Panc1 (cell line): ENCODE measurements at places on chromosomes 13 and 19.

DNA sequence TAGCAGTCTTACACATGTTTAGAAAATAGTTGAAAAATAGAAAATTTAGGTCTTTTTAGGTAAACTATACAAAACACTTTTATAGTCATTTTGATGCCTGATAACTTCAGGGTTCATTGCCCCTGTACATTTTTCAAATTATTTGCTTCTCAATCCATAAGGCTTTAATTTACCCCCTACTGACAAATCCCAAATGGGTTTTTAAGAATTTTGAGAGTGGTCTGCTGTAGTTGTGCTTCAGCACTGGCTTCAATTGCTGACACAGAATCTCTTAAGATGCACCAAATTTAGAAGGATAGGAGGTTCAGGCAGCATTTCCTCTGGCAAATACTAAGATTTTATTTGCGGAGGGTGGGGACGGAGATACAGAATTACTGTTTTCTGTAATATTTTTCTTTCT is 89.4 kb downstream of the PCCA start:
- no peak for DNase-seq

- DNase-seq: no peak
Measured at GRCh38 chr13:66922444-66922843, 307.7 kb downstream of the PCDH9 start.

DNA sequence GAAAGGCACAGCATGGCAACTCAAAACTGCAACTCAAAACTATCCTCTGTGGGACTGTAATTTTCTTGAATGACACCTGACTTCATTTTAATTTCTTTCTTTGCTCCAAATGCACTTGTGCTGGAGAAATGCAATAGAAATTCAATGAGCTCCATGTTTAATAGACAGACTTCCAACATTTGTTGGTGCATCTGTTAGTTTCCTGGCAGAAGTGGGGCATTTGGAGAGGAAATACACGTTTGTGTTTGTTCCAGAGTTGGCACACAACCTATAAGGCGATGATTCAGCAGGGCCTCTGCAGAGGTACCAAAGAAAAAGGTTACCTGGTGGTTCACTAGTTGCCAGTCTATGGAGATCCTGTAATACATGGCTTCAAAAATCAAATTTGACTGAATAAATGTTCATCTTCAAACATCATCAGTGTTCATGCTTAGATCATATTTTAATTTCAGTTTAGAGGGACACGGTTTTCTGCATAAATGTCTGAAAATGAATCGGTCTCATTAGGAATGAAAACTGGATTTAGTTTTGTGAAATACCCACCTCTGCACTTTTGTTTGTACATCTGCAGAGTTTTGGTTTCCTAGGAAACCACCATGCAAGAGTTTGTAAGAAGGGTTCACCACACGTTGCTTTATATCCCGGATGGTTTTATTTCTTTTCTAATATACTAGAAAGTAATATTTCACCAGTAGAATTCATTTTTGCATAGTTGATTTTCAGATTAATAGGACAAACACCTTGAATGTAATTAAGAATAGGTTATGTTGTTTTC is 21.8 kb upstream of the OBI1 start:
- DNase-seq: no peak

DNA sequence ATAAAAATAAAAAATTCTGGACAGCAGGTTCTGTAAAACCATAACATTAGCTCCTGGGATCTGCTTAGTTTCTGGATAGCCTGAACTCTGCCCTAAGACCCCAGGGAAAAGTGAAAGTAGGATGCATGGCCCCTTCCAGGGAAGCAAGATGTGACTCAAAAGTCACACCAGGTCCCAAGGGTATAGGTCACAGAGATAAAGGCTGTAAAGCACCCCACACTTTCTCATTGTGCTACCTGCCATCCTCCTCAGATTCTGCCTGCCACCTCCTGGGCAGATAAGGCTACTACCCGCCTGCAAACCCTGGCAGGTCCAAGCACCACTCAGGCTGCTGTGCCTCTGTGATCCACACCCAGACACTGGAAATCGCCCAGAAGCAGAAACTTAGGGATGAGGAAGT is 20.6 kb downstream of the FFAR2 start:
- DNase-seq: peak; percentile 54

DNA sequence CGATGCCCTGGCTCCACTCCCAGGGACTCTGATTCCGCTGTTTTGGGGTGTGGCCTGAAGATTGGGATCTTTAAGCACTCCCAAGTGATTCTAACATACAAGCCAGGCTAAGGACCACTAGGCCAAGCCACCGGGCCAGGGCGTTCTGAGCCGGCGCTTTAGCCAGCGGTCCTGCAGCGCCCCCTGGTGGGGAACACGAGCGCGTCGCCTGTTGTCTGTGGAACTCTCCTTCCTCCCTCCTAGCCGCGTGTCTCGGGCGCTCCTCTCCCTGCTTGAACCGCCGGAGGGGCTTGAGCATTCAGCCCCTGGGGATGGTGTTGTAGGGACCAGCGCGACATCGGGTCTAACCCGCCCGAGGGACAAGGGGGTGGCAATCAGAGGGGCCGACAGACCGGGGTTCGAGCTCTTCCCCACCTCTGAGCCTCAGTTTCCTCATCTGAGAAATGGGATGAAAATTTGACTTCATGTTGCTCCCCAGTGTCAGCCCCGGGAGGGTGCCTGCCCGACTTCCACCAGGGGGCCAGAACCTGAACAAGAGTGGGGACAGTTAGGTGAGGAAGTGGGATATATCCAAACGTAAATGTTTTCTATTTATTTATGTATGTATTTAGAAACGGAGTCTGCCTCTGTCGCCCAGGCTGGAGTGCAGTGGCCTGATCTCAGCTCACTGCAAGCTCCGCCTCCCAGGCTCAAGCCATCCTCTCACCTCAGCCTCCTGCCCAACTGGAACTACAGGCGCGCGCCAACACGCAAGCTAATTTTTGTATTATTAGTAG is 18.0 kb upstream of the PNMA8B start:
- no peak for DNase-seq

DNA sequence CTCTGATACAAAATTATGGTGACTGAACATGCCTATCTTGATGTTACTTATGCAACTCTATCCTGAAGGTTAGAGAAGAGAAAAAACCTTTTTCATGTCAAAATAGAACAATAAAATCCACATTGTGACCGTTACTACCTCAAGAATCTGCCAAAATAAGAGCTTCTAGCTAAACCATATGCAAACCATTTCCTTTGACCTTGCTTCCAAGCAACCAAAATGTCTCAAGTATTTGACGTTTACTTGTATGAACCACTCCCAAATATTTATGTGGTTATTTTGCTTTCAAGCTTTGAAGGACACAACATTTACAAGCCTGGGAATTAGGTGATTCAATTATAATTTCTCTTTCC is 13.9 kb downstream of the FOXO1 start:
- no peak for DNase-seq

DNA sequence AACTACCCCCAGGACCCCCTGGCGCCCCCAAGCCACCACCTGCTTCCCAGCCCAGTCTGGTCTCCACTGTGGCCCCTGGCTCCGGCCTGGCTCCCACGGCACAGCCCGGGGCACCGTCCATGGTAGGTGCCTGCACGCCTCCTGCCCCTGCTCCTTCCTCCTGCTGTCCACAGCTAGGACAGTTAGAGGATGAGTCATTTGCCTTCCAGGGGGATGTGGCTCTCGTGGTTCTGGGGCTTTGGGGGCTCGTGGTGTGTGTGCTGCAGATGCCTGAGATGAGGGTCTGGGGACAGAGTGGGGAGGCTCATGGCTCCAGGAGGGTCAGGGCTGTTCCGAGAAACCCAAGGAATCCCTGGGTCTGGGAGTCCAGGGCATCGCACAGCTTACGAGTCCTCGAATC is 12.7 kb downstream of the MED25 start:
- no peak for DNase-seq

- DNase-seq: no peak
Measured at GRCh38 chr13:25345576-25345975, 26.2 kb upstream of the ATP8A2 start.

DNA sequence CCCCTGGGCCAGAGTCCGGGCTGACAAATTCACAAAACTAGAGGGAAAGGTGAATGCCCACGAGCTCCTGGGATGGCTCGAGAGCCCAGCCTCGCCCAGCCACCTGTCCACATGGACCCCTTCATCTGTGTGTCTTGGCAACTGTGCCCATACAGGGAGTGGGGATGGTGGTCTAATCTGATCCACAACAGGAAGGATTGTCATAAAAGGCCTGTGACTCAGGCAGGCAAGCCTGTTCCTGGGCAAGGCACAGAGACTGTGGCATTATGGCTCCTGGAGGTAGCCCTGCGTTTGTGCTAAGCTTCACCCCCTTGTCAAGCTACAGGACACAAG is 20.0 kb downstream of the CAPS start:
- no peak for DNase-seq

- DNase-seq: no peak
Measured at GRCh38 chr13:44040070-44040817, 160.5 kb downstream of the LACC1 start.

DNA sequence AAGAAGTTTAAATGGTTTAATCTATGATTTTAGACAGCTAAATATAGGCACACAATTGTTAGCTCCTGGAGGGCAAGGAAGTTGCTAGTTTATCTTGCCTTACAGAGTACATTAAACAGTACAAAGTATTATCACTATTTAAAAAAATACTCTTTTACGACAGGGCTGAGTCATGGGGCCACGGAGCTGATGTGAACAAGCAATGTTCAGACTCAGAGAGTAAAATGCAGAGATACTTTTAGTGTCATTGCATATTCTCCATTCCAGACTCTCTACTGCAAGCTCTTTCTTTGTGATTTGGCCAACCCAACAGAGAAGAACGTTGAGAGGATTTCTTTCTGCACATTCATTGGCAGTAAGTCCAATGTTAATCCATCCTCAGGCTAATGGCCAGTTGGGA is 352.4 kb downstream of the SPRY2 start:
- DNase-seq: no peak

- no peak for DNase-seq
Measured at GRCh38 chr19:8209462-8210378, 550 bp downstream of the CERS4 start.

DNA sequence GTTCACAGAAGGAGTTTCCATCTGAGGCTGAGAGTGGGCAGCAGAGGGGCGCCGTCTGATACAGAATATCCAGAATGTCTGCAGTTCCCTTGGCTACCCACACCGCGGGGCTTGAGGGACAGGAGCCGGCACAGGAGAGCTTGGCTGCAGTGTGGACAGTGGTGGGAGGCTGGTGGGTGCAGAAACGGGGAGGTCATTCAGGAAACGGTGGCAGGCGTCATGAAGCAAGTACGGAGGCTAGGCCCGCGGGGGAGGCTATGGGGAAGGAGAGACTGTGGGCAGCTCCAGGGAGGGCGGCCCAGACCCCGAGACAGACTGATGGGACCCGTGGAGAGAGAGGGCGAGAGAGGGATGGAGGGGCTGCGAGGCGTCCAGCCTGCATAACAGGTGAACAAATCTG is 55.2 kb upstream of the UQCRFS1 start:
- DNase-seq: no peak

- no peak for DNase-seq
Measured at GRCh38 chr13:101452519-101453485, at the start of gene ITGBL1. Gene ITGBL1 (plus strand): TSS chr13:101452675. CDS start chr13:101452834, 159 bp downstream.

DNA sequence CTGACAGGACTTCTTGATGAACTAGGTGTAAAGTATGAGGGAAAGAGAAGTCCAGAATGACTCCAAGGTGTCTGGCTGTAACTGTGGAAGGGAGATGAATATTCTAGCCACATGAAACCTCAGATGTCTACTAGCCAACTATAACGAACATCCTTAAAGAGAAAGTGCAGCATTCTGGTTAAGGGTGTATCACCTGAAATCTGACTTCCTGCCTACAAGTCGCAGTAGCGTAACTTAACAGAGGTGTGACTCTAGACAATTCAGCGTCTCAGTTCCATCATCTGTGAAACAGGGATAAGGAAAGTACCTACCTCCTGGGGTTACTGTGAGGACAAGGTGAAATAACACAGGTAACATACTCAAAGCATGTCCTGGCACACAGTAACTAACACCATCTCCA is 145.7 kb upstream of the FBXL3 start:
- no peak for DNase-seq

GRCh38 chr13:97223037-97223710 is 1.0 kb downstream of the MBNL2 start:
- DNase-seq: no peak

GRCh38 chr19:33628921-33629825 is 7.4 kb downstream of the CHST8 start:
- no peak for DNase-seq

DNA sequence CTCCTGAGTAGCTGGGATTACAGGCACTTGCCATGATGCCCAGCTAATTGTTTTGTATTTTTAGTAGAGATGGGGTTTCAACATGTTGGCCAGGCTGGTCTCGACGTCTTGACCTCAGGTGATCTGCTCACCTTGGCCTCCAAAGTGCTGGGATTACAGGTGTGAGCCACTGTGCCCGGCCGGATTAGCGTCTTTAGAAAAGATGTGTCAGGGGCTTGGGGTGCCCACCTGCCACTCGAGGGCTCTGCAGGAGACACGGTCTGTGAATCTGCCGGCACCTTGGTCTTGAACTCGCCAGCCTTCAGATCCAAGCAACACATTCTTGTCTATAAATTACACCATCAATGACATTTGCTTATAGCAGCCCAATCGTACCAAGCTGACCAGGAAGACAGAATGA is 38.8 kb upstream of the TUBGCP3 start:
- no peak for DNase-seq

DNA sequence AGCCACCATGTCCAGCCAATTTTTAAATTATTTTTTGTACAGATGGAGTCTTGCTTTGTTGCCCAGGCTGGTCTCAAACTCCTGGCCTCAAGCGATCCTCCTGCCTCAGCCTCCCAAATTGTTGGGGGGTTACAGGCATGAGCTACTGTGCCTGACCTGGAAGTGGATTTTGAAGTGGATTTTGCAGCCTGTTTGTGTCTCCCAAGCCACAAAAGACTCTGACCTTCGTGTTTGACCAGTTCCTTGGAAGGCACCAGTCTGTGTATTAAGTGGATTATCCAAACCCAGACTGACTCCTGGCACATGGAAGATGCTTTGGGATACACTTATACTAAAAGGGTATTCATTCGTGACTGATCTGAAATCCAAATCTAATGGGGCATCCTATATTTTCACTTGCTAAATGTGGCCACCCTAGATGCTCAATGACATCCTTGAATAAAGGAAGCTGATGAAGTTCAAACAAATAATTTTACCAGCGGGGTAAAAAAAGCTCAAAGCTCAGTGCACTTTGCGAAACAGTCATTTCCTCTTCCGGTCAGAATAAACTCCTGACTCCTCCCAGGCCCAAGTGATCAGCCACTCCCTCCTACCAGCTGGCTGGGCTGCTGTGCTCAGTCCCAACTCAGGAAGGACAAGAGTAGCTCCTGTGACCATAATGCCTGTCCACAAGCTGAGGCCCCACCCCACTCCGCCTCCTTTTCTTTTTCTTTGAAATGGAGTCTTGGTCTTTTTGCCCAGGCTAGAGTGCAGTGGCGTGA is 32.6 kb upstream of the GATAD2A start:
- no peak for DNase-seq

GRCh38 chr13:80654638-80655249 is 313.8 kb upstream of the SPRY2 start:
- no peak for DNase-seq
